Activated CD4-positive, alpha-beta T cell treated with anti-CD3 and anti-CD28 coated beads, Interleukin-2, amount 50 U/mL, for 48 hours (primary cell): ENCODE measurements at places on chromosomes 11 and 22.

GRCh38 chr11:94283678-94284077 lies 20.7 kb upstream of the IZUMO1R start:
- DNase-seq: no peak

GRCh38 chr22:40107851-40108378 lies 69.8 kb upstream of the TNRC6B start:
- peak; percentile 46 for DNase-seq

- DNase-seq: no peak
These were observed 606 bp downstream of the RASSF7 start for GRCh38 chr11:561148-562003.

DNA sequence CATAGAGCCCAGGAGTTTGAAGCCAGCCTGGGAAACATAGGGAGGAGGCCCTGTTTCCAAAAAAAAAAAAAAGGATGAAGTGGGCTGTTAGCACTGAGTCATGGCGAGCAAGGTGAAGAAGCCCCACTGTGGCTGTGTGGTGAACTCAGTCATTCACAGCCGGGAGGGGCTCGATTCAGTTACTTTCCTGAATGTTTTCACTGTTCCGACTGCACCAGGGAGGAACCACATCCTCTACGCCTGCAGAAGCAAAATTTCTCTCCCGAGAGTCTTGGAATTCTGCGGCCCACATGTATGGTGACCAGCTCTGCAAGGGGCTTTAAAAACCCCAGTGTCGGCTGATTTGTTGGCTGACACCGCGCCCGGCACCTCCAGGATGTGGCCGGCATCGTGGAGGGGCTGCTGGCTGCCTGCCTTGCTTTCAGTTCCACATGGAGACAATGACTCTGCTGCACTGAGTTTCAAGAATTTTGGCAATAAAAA lies 27.8 kb upstream of the GRAMD4 start:
- DNase-seq: peak; percentile 55

DNA sequence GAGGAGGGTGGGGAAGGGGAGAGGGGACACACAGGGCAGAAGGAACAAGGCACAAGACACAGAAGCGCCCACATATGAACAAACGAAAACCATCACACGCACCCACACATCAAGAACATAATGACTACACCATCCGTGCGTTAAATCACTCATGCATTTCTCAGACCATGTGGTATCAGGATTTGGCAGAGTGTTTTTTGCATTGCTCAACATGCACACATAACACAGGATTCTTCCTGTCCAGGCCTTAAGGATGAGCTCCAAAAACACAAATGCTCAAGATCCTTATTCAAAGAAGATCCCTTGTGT lies 309.5 kb downstream of the CADM1 start:
- DNase-seq: peak; percentile 6

DNA sequence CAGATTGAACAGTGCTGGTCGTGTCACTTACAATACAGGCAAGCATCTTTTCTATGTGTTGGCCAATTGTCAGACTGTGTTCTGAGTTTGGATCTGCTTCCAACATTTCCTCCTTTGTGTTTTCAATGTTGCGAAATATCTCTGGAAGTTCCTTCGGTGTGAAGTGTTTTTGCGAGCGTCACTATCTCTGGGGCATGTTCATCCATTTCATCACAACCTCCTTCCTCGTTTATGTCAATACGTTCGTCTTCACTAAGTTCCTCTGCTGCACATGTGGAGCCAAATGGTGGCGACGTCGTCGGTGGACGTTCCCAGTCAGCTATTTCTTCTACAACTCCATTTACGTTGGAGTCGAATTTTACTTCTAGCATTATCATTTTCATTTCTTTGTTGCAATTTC lies 100.2 kb upstream of the LMO1 start:
- DNase-seq: no peak

DNA sequence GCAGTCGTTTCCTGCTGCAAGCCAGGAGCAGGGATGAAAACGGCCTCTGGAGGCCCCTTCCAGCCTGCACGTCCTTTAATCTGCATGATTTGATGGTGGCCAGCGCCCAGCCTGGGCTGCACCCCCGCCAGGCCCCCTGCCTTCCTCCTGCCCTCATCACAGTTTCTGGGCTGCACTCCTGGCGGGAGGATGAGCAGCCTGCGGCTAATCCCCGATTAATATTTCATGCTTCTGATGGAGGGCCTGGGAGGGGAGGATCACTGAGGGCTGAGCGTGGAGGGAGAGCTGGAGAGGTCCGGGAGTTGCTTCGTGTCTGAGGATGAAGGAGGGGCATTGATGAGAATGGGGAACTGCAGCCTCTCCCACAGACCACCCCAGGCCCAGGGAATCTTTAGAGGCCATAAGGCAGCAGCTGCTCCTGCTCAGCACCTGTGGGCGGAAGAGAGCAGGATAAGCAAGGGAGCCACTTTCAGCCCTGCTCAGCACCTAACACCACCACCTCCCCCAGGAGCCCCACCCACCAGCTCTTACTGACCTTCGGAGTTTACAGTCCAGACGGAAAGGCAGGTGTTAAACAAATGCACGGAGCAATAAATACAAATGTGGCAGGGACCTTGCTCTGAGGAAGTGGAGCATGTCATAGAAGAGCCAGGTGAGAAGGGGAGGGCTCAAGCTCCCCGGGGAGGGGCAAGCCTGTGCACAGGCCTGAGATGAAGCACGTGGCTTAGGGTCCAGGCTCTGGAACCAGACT lies 135.0 kb upstream of the NECTIN1 start:
- no peak for DNase-seq

GRCh38 chr11:91497847-91498246 lies 726.8 kb upstream of the FAT3 start:
- no peak for DNase-seq

DNA sequence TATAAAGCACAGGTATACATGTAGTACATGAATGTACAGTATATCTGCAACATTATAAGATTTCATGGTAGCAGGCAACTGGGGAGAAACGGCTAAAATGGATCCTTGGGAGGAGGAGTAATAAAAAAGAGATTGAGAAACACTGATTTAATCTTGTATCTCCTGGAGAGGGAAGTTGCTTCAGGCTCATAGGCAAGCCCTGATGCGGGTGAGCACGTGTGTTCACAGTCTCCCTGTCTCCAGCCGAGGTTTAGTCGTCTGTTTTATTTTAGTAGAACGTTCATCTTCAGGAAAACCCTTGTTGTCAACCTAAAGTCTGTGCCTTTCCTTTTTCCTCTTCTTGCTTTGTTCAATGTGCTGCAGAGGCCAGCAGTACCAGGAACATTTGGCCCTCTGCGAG lies 21.8 kb upstream of the SLC25A18 start:
- no peak for DNase-seq

DNA sequence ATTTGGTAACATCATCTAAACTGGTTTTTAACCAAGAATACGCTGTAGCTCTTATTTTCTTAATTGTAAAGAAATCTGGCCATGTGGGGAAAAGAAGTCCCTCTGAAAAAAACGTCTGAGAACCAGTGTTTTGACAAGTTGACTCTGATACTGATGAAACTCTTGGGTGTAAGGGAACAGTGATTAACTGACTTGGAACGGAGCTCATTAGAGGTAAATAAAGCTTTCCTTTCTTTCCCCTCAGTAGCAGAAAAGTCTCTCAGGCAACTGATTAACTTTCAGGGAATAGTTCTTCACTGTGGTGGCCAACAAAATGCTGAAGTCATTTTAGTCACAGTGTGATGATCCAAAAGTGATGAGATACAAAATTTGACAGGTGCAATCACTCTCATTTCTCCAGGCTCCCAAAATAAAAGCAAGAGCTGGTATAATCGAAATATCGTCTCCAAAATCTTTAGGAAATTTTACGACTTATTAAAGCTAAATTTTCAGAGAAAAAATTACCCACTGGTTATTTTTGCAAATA lies 52.3 kb downstream of the SLC36A4 start:
- no peak for DNase-seq

- DNase-seq: no peak
These were observed 511.0 kb downstream of the INSC start for GRCh38 chr11:15625691-15626090.

DNA sequence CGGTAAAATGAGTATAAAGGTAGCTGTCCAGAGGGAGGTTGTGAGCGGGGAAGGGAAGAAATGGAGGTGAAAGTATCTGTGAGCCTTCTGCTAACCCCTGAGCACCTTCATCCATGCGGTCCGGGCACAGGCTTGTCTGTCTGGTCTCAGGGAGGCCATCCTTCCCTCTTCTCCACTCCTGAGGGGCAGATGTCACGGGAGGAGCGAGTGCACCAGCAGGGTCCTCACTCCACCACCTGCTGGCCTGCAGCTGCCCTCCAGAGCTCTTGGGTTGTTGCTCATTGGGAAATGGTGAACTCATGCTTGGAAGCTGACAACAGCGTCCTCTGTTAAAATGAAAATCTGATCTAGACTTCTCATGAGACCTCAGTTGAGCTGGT lies 33.8 kb upstream of the WNT11 start:
- no peak for DNase-seq

GRCh38 chr22:39362271-39362670 lies 12.5 kb downstream of the SYNGR1 start:
- no peak for DNase-seq

DNA sequence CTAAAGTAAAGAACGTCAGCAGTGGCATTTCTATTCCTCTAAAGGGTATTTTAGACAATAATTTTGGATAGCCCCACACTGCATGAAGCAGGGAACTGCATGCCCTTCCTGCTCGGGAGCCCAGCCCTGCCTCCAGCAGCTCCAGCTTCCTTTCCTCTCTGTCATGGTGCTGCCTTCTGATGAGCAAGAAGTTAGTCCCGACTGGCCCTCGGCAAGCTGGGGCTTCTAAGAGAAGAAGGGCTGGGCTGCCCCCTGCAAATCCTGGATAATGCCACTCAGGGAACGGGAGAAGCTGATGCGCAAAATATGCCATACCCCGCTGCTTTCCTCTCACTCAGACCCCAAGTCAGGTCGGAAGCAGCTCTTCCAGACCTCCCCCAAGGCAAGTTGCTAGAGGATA lies 296.4 kb downstream of the ETS1 start:
- DNase-seq: peak; percentile 40

DNA sequence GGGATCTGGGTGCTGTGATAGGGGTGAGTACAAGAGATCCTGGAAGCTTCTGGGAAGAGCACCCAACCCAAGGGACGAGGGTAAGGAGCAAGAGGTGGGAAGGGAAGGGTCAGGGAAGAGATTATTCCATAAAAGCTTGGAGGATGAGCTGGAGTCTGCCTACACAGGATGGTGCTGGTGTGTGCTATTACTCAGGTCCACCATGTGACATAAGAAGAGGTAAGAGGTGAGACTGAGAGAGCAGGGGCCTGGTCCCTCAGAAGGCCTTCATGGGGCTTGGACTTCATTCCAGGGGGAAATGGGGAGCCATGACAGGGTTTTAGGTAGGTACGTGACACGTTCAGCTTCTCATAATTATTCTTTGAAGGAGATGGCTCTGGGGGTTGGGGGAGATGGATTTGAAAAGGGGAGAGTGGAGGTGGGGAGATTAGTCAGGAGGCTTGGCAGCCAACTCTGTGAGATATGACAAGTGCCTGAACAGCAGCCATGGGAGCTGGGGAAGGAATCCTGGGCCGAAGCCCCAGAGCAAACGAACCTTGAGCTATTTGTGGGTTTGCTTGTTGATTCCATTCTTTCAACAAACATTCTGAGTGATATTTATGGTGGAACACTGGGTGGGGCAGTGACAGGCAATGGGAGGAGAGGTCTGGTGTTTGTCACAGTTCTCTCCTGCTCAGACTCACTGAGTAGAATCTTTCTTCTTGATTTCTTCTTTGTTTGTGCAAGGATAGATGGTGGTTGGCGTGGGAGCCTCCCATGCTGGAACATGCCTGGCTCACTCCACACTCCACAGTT lies 11.2 kb upstream of the NCAM1 start:
- DNase-seq: no peak

- no peak for DNase-seq
These were observed 149.8 kb upstream of the THY1 start for GRCh38 chr11:119572481-119573424.

GRCh38 chr11:5136261-5136660 lies 1.9 kb downstream of the OR52A5 start:
- DNase-seq: no peak

DNA sequence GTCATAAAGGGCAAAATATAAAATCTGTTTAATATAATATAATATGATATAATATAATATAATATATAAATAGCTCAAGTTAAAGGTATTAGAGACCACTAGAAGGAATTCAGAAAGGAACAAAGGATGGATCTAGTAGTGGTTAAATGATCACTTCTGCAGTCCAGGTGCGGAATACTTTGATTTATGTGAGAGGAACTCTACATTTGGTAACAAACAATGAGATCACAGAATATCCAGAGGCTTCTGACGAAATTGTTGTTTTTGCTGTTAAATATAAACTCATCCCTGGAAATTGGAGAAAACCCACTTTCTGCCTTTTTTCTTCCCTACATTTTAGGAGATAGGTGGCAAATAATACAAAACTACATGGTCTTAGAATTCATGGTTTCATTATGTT lies 36.0 kb downstream of the ATXN10 start:
- no peak for DNase-seq

- peak; percentile 74 for DNase-seq
These were observed 29.7 kb downstream of the ZFTA start for GRCh38 chr11:63738720-63739360.

DNA sequence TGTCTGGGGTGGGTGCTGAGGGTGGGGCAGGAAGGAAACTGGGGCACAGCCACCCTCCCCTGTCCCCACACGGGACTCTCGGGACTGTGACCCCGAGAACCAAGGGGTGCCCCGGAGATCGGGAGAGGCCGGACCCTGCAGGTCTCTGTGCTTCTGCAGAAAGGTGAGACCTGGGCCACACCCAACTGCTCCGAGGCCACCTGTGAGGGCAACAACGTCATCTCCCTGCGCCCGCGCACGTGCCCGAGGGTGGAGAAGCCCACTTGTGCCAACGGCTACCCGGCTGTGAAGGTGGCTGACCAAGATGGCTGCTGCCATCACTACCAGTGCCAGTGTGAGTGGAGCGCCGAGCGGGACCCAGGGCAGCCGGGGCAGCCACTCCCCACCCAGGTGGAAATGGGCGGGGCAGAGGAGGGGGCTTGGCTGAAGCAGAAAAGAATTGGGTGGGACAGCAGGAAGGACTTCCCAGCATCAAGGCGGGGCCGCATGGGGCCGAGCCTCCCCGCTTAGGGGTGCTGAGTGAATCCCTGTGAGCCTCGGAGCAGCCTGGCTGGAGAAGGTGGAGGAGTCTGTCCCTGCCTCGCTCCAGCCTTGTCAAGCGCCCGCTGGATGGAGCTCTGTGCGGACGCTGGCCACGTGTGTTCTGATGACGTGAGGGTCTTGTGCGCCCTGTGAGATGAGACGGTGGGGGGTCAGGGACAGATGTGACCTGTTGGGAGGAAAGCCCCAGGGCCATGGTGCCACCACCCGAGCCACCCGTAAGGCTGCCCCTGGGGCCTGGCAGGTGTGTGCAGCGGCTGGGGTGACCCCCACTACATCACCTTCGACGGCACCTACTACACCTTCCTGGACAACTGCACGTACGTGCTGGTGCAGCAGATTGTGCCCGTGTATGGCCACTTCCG lies 29.3 kb upstream of the MUC5B start:
- no peak for DNase-seq
